ENCODE measurements at places on chromosomes 7 and 10. TPM values are rescaled to one million over a fixed set of nuclear protein-coding genes. Genes with fewer than 3 reads are reported as not detected.
A peak's percentile ranks its signal among the peaks of the same experiment; 100 is the strongest.

The FIS1 gene
- 151 TPM for total RNA-seq

The SYT15B gene
- total RNA-seq: 10.5 TPM

The NT5C3A gene
- 20.4 TPM for total RNA-seq

The CYP2E1 gene
- total RNA-seq: 3.1 TPM

The MYH16 gene
- total RNA-seq: not detected

- H3K27me3 ChIP-seq: no peaks in the 10 kb centered on the region
- H3K27ac ChIP-seq: no peak overlapping the region
- H3K4me1 ChIP-seq: peaks cover 6% of the 10 kb centered on the region
- no peaks in the 10 kb centered on the region for H3K36me3 ChIP-seq
Observed at GRCh38 chr10:62620491-62620890, 184.0 kb upstream of the ADO start.

DNA sequence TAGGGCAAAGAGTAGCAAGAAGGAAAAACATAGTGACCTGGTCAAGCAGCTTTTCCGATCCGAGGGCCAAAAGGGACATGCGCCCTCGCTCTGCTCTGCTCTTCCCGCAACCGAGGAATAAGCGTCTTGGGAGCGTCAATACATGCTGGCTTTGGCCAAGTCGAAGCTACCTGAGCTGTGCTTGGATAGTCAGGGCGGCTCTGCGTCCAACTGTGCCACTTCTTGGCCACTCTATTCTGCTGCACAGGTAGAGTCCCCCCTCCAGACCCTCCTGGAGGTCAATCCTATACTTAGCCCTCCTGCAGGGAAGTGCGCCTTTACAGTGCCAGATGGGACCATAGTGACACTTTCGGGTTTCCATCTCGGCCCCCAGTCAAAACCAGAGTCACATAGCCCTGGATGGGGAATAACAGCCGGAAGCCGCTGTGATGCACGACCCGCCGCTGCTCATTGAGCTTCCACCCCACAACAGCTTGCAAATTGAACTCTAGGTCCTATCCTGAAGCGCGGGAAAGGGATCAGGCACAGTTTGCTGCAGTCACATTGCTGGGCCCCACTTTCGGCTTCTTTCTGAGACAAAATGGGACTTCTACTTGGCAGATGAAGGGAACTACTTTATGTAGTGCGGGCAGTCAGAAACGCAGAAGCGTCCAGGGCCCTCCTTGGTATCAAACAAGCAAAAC lies 1.1 kb upstream of the HPSE2 start:
- no peak for DNase-seq
- peaks cover 27% of the 10 kb centered on the region for H3K4me1 ChIP-seq
- no peak overlapping the region for H3K27ac ChIP-seq
- H3K27me3 ChIP-seq: peaks cover 70% of the 10 kb centered on the region
- H3K36me3 ChIP-seq: no peaks in the 10 kb centered on the region

GRCh38 chr7:2048006-2048405 lies 184.7 kb downstream of the MAD1L1 start:
- no peak overlapping the region for H3K27ac ChIP-seq
- peaks cover 8% of the 10 kb centered on the region for H3K4me1 ChIP-seq
- no peak overlapping the region for H3K4me3 ChIP-seq
- no peak for DNase-seq
- peaks cover 4% of the 10 kb centered on the region for H3K36me3 ChIP-seq
- H3K27me3 ChIP-seq: no peaks in the 10 kb centered on the region

DNA sequence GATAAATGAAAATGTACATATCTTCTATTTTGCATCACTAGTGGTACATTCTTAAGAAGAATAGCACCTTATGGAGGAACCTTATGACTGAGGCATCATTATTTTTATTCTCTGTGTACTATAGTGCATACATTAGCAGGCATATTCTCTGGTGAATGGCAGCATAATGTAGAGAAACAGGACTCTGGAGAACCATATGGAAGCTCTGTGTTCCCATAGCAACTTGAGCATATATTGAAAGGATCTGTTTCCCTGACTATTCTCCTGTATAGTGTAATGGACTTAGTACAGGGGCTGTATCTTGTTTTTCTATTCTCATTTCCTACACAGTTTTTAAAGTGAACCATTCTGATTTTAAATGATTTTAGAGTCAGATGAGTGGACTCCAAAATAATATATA lies 128.4 kb upstream of the SMIM30 start:
- H3K4me1 ChIP-seq: peaks cover 11% of the 10 kb centered on the region
- no peak overlapping the region for H3K27ac ChIP-seq
- no peaks in the 10 kb centered on the region for H3K27me3 ChIP-seq
- H3K36me3 ChIP-seq: no peaks in the 10 kb centered on the region

- no peaks in the 10 kb centered on the region for H3K36me3 ChIP-seq
- peaks cover 7% of the 10 kb centered on the region for H3K27me3 ChIP-seq
- no peak for DNase-seq
Observed at GRCh38 chr7:108535257-108535656, 9.3 kb upstream of the PNPLA8 start.

DNA sequence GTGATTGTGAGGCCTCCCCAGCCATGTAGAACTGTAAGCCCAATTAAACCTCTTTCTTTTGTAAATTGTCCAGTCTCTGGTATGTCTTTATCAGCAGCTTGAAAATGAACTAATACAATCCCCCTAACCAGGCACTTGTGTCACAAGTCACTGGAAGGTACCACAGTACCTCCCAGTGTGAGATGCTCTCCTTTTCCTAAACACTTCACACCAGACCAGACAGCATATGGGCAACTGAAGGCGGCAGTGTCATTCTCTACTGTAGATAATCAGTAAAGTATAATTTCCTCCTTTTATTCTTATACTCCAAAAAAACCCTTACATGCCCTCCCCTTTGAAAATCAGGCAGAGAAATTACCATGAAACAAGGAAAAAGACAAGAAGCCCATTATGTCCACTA lies 113.2 kb downstream of the CALN1 start:
- no peak overlapping the region for H3K27ac ChIP-seq
- no peaks in the 10 kb centered on the region for H3K27me3 ChIP-seq
- no peak for DNase-seq
- no peak overlapping the region for H3K4me3 ChIP-seq
- no peaks in the 10 kb centered on the region for H3K4me1 ChIP-seq
- no peaks in the 10 kb centered on the region for H3K36me3 ChIP-seq

DNA sequence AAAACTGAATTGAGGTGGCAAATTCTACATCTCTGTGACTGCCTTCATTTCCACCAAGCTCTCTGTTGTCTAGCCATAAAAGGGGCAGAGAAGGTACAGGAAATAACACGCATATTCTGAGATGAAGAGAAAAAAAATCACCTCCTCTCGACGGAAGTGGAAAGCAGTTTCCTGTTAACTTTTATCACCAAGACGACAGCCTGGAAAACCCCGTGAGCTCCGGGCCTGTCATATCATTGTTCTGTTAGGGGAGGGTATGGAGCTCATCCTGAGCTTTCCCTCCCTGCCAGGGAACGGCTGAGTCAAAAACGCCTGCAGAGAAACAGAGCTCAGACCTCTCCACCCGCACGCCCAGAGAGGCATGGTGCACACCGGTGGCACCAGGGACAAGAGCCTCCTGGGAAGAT lies 200.3 kb downstream of the PRPF18 start:
- peaks cover 13% of the 10 kb centered on the region for H3K36me3 ChIP-seq
- peaks cover 14% of the 10 kb centered on the region for H3K4me1 ChIP-seq
- no peak for DNase-seq
- peak overlapping the region; percentile 95 for H3K27ac ChIP-seq
- H3K4me3 ChIP-seq: no peak overlapping the region

DNA sequence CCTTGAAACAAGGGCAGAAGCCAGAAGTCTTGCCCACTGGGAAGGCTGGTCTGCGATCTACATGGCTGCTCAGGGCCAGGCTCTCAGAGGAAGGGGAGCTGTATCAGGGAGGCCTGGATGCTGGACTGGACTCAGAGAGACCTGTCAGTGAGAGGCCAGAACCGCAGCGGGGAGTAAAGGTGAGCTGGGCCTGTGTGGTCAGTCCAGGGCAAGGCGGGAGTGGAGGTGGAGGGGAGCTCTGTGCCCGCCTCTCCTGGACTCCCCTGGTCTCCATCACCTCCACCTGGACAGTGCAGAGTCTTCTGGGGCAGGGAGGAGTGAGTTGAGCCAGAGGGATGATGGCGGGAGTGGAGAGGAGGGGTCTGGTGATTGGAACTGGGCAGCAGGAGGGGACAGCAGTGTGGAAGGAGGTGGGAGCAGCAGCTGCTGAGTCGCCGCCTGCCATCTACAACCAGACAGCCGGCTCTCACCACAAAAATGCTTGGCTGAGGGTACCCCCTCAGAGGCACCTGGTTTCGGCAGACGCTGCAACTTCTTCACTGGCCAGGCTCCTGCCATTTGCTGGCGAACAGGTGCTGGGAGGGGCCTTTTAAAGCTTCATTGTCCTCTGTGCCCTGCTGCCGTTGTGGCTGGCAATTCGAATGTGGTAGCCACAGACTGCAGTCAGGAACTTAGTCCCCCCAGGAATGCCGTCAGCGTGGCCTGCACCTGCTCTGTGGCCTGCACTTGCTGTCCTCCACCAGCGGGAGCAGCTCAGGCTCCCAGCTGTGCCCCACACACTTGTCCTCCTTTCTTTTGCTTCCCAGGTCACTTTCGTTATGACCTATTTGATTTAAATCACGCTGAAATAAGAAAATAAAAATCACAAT lies 3.5 kb downstream of the RASSF4 start:
- H3K4me3 ChIP-seq: no peak overlapping the region
- peaks cover 75% of the 10 kb centered on the region for H3K4me1 ChIP-seq
- H3K36me3 ChIP-seq: no peaks in the 10 kb centered on the region
- no peak overlapping the region for H3K27ac ChIP-seq
- no peak for DNase-seq

- no peak overlapping the region for H3K4me3 ChIP-seq
- H3K27me3 ChIP-seq: no peaks in the 10 kb centered on the region
- H3K4me1 ChIP-seq: no peaks in the 10 kb centered on the region
- H3K27ac ChIP-seq: no peak overlapping the region
- DNase-seq: no peak
Observed at GRCh38 chr10:131155218-131155875, 156.2 kb downstream of the TCERG1L start.

DNA sequence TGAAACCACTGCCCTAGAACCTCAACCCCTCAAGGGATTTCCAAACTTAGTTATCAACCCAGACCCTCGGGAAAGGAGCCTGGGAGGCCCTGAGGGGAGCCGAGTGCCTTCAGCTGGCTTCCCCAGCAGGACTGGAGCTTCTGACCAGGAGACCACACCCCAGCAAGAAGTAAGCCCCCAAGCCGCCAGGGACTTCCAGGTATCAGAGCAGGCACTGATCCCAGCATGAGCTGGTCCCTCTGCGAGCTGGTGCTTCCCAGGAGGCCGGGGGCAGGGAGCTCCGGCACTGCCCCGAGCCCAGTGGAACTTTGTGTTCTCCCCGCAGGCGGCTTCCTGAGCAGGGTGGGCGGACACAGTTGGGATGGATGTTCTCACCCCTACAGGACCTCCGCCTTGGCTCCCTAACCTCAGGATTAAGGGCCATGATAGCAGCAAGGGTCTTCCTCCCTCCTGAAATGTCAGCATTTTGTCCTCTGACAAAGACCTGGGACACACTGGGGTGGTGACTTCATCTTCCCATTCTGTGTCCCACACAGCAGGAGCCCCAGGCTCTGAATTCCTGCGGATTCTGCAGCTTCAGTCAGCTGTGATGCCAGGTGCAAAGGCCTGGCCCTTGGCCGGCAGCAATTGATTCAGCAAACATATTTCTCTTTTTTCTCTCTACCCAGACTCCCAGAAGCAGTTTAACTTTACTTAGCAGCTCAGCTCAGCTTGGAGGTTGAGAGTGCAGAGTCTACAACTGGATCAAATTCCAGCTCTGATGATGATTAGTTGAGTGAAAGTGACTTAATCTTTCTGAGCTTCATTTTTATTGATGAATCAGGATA lies 11.6 kb downstream of the ATP6V0E2 start:
- H3K4me3 ChIP-seq: no peak overlapping the region
- H3K36me3 ChIP-seq: no peaks in the 10 kb centered on the region
- no peaks in the 10 kb centered on the region for H3K27me3 ChIP-seq
- peaks cover 49% of the 10 kb centered on the region for H3K4me1 ChIP-seq
- no peak for DNase-seq
- peak overlapping the region; percentile 72 for H3K27ac ChIP-seq

DNA sequence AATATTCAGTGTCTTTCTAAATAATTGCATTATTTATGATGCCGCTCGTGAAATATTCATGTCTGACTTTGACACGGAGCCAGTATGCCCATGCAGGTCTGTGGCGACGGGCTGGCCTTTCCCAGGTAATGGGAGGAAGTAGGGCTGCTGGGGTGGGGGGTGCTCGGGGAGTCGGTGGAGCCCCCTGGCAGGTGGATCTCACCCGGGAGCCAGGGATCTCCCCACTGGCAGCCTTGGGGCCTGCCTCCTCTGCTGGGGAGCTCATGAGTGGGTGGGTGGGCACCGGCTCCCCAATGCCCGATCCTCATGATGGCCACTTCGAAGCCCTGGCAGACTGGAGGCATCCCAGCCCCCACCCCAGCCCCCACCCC lies 52.8 kb downstream of the PWWP2B start:
- H3K4me3 ChIP-seq: no peak overlapping the region
- peaks cover 38% of the 10 kb centered on the region for H3K4me1 ChIP-seq
- H3K27ac ChIP-seq: no peak overlapping the region
- no peaks in the 10 kb centered on the region for H3K36me3 ChIP-seq
- DNase-seq: no peak

DNA sequence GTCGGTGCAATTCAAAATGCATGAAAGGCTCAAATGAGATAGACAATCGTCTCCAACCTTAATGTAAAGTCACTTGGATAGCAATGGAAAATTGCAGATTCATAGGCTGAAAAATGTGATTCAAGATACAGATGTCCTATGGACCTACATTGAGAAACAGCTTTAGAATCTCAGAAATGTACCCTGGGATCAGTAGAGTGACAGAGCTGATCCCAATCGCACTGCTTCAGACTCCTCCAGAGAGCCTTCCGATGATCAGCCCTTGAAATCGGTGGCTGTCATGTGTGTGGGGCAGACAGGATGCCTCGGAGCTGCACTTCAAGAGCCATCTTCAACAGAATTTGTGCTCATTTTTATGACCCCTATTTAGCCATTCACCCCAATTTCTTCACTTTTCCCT lies 240.1 kb upstream of the GRB10 start:
- no peak overlapping the region for H3K4me3 ChIP-seq
- peaks cover 16% of the 10 kb centered on the region for H3K4me1 ChIP-seq
- no peaks in the 10 kb centered on the region for H3K36me3 ChIP-seq
- H3K27me3 ChIP-seq: no peaks in the 10 kb centered on the region
- no peak overlapping the region for H3K27ac ChIP-seq

GRCh38 chr10:117461766-117462423 lies 80.7 kb upstream of the EMX2 start:
- H3K36me3 ChIP-seq: no peaks in the 10 kb centered on the region
- no peak overlapping the region for H3K4me3 ChIP-seq
- H3K27ac ChIP-seq: no peak overlapping the region
- H3K27me3 ChIP-seq: no peaks in the 10 kb centered on the region
- no peak for DNase-seq

DNA sequence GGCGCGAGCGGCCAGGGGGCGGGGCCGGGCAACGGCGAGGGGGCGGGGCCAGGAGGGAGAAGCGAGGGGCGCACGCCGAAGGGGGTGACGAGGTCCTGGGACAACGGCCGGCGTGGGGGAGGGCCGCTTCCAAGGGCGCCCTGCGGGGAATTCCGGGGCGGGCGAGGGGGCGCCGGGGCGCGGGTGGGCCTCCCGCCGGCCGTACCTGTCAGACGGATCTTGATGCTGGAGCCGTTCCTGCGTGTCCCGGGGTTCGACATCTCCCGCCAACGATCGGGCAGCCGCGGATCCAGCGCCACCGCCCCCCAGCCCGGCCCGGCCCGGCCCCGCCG lies 421 bp downstream of the SMURF1 start:
- peak overlapping the region; percentile 84 for H3K4me3 ChIP-seq
- H3K4me1 ChIP-seq: peaks cover 41% of the 10 kb centered on the region
- no peak for DNase-seq
- no peaks in the 10 kb centered on the region for H3K27me3 ChIP-seq
- H3K36me3 ChIP-seq: no peaks in the 10 kb centered on the region
